ENCODE measurements at places on chromosomes 5 and 9.

GRCh38 chr9:69149321-69149807, 24.7 kb upstream of the TJP2 start:
- DNase-seq = no peak

DNA sequence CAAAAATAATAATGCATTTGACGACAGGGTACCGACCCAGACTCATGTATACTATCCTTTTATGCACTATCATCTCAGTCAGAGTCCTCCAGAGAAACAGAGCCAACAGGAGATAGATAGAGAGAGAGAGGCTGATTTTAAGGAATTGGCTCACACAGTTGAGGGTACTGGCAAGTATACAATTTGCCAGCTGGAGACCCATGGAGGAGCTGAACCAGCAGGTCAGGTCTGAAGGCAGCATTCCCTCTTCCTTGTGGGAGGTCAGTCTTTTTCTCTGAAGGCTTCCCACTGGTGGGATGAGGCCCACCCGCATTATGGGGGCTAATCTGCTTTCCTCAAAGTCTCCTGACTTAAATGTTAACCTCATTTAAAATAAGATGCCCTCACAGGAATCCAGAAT, 17.3 kb upstream of the MED10 start:
- no peak for DNase-seq

- no peak for DNase-seq
Measured at GRCh38 chr9:115144706-115145105, 26.7 kb upstream of the TNC start.

GRCh38 chr5:147691130-147691529, 91.4 kb downstream of the JAKMIP2 start:
- no peak for DNase-seq

Data from activated CD8-positive, alpha-beta memory T cell treated with anti-CD3 and anti-CD28 coated beads for 1 hour (primary cell).